Natural killer cell treated with Interleukin-12 subunit alpha and Interleukin-12 subunit beta and Interleukin-15 and Interleukin-18, amount 100 ng/mL, for 72 hours (primary cell): ENCODE measurements at places on chromosomes 16 and 17. TPM values are rescaled to one million over a fixed set of nuclear protein-coding genes. Genes with fewer than 3 reads are reported as not detected.

The EEF2KMT gene
- total RNA-seq, result 10.6 TPM

The TNFRSF17 gene
- not detected for total RNA-seq

The CTRB1 gene
- total RNA-seq, result not detected

The SEPTIN12 gene
- not detected for total RNA-seq

The CORO6 gene
- 2.1 TPM for total RNA-seq

The SAMD14 gene
- total RNA-seq, result 2.6 TPM

The UMOD gene
- not detected for total RNA-seq

The ZPBP2 gene
- not detected for total RNA-seq

The IQCK gene
- total RNA-seq, result 0.74 TPM
